ENCODE measurements at places on chromosomes 1 and 21.
A peak's percentile ranks its signal among the peaks of the same experiment; 100 is the strongest.

DNA sequence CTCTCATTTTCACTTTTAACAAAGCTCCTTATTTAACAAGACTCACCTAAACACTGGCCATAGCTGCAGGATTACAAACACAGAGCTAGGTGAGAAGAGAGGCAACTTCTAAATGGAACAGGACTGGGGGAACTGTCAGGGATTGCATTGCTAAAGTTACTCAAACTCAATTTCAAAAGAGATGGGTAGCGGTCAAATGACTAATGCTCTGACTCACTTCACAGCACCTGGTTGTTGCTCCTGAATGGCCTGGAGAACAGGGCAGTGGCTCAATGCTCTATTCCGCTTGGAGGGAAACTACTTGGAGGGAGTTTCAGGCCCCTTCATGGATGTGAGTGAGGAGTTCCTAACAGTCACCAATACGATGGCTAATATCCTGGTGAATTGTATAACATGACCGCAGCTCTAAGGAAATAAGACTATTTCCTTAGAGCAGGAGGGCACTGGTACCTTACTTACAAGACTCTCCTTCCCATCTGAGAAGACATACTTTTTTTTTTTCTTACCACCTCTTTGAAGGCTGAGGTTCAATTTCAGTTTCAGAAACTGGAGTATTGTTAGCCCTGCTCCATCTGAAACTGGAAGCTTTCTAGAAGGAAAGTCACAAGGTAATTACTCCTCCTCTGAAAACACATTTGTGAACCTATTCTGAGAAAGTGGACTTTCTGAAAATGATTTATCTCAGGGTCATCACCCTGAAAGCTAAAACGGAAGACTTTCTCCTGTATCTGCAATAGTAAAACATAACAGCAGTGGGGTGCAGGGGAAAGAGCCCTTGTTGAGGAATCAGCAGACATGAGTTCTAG lies 9.5 kb downstream of the DPT start:
- no peak for ATAC-seq

DNA sequence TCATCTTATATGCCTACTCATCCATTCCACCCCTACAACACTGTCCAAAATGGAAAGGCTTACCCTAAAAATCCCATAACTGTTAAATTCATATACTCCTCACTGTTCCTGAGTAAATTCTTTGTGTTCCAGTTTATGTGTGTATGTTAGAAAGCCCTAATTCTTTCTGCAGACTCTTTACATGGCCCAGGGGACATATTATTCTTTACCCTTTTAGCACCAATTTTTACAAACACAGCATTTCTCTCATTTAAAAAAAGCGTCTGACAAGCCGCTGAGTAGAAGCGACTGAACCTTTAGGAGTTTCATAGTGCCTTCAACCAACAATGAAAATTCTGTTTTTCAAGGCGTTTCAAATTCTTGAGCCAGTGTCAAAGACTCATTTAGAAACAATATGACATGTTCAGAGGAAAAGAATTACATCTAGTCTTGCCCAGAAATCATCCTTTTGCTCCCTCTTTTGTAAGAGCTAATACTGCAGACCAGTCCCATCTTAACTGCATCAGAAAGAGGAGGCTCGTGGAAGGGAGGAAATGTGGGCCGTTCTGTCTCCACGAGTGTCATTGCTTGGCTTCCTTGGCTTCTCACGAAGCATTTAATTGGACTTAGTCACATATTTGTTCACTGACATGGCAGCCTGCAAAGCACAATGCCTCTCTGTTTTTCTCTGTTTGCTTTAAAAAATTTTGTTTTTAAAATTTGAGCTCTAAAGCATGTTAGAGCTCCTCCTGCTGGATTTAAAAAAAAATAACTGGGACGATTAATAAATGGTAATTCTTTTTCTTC lies 21.3 kb upstream of the C1orf105 start:
- peak; percentile 83 for ATAC-seq

DNA sequence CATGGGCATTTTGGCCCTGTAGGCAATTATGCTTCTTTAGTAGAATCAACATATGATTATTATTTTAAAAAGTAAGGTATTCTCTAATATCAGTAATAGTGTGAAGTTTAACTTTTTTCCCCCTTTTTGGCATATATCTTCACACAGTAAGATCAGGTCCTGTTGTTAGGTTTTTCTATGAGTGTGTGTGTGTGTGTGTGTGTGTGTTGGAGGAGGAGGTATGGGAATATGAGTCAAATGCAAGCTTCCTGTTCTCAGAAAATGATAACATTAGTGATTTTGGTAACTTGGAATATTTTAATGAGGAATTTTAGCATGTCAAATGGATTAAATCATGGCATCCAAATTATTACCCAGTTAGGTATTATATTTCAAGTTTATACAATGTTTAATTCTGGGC lies 65.8 kb upstream of the BCL10 start:
- ATAC-seq = no peak

- no peak for ATAC-seq
Measured at GRCh38 chr1:119266386-119266785, 102.2 kb upstream of the HAO2 start.

DNA sequence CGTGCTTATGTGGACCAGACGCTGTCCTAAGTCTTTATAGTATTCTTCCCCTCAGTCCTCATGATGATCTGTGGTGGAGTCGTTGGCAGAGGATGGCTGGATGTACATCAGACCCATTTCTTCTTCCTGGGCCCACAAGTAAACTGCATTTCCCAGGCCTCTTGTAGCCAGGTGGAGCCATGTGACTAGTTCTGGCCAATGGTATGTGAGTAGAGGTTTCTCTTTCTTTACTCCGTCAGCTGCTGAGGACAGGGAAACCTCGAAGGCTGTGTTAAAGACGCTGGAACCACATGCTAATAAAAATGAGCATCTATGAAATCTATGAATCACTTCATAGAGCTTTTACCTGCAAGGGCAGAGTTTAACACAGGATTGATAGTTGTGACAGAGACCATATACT lies 18.7 kb upstream of the ZNF362 start:
- no peak for ATAC-seq

DNA sequence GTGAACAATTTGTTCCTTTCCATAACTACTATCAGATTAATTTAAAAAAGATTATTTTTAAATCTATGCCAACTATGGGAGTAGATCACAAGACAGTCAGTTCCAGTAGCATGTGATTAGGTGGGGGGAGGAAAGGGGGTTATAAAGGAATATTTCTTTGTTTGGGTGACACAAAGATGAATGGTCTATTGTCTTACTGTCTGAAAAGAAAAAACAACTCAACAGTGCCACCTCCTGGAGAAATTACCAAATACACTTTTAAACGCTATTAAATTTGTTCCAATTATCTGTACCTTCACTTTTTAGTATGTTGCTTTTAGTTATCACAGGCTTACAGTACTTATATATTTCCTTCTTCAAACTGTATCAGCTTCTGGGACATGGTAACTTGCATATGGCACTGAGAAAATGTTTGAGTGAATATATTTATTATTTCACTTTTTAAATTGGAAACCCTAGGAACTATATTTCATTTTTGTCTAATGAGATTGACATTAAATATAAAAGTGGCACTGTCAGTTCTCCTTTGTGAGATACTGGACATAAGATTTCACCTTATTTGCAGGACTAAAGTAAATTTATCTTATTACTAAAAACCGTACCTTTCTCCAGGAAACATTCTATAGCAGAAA lies 1.7 kb upstream of the SORT1 start:
- ATAC-seq = peak; percentile 23

DNA sequence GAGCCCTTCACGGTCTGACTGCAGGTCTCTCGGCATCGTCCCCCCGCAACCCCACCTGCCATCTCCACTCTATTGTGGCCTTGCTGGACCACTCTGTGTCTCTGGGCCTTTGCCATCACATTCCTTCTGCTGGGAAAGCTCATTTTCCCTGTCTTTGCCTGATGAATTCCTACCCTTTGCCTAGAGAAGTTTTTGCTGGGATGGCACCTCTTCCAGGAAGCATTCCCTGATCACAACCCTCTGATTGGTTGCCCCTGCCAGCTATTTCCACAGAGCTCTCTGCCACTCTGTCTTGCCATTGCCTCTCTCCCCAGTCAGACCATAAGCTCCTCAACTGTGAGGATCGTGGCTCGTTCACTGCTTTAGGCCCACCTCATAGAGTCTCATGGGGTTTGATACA lies 28.9 kb upstream of the GPR37L1 start:
- ATAC-seq = no peak

- ATAC-seq = peak; percentile 74
Measured at GRCh38 chr1:163196449-163196787, 6.3 kb downstream of the RGS5 start.

DNA sequence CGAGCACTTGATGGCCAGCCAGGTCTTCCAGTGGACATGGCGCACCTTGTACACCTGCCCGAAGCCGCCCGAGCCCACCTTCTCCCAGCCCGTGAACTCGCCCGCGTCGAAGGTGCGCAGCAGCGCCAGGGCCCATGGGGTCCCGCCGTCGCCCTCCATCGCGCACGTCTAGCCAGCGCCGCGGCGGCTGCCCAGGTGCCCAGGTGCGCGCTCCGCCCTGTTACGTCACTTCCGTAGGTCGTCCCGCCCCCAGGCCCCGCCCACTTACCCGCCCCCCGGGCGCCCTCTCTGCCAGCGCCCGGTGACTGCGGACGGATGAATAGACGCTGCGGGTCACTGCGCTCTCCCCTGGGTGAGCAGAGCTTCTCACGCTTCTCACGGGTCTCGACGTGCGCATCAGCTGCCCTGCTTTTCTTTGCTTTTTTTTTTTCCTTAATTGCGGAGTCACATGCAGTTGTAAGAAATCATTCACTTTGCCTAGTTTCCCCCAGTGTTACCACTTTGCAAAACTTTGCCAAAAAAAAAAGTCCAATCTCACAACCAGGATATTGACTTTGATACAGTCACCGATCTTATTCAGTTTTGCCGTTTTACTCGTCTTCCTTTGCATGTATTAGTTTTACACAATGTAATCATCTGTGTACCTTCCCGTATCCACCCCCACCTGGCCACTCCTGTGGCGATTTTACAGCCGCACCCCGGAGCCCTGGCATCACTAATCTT lies at the start of gene RIPK4:
TSS of gene RIPK4 (minus strand) at position 170 of the 723 bp plus-strand sequence. CDS start at position 159, 11 bp downstream.
- peak; percentile 61 for ATAC-seq

- ATAC-seq = no peak
Measured at GRCh38 chr1:40844887-40845878, 17.0 kb downstream of the CITED4 start.

GRCh38 chr1:243845888-243846287 lies 4.2 kb downstream of the AKT3 start:
- ATAC-seq = no peak

GRCh38 chr1:213989002-213989855 lies 1.5 kb downstream of the PROX1 start:
- peak; percentile 3 for ATAC-seq

DNA sequence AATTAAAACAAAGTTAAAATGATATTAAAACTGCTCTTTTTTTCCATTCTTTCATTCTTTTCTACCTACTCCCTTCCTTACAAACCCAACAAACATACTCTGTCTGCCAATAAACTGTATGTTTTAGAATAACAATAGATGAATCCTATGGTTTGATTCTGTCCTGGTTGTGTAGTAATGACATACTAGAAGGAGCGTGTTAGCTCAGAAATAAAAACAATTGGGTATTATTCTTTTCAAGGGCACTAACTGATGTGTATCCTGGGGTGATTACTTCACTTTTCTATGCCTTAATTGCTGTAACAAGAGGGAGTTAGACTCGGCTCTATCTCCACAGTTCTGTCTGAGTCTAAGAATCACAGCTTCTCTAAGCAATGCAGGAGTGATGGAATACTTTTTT lies 194.4 kb downstream of the GIPC2 start:
- no peak for ATAC-seq

- no peak for ATAC-seq
Measured at GRCh38 chr1:104229860-104230259, 480.2 kb downstream of the AMY1C start.

DNA sequence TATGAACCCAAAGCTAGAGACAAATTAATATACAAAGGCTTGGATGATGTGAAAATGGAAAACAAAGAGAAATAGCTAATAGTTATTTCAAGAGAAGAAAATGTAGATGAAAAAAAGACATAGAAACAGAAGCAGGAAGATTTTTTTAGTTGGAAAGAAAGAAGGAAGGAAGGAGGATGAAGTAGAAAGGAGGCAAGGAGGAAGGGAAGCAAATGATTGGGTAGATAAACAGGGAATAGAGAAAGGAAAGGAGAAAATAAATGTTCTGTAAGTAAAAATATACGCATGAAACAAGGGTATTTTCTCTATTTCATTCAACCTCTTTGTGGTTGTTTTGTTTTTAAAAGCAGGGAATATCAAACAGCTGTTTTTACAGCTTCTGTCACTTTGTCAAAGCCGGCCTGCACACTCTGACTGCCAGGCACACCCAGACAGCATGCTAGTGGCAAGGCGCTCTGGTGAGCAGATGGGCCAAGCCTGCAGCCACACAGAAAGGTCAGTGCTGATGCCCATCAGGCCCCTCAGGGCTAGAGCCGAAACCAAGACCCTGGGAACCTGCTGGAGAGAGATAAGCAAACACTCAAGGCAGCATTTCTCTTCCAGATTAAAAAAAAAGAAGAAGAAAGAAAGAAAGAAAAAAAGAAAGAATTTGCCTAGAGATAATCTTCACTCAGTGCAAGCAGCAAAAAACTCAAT lies 72.9 kb upstream of the CTTNBP2NL start:
- ATAC-seq = no peak

DNA sequence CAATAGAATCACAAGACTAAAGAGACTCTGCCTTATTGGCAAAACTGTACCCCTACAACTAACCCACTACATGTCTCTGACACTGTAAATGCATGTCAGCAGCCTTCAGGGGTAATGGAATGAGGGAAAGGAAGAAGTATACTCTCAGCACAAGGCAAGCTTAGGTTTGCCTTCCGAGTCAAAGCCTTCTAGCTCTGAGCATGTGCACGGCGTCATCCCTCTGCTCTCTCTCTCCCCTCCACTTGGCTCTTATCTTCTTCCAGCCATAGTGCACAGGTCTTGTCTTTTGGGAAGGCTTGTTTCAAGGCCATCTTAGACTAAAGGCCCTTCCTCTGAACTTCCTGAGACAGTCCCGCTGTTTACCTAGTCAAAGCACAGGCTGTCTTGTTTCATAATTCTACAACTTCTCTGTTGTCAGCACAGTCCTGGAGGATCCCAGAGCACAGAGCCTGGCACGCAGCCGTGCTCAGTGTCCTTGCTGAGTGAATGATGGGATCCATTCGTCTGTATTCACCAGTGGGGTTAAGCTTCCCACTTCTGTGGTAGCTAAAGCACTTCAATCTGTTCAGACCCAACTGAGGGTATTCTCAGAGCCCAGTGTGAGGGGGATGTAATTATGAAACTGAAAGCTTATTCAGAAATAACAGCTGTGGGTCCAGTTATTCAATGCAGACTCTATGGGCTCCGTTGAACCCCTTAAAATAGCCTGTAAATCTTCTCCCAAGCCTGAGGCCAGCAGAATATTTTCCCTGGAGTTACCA lies 166.5 kb upstream of the PLD5 start:
- ATAC-seq = no peak
